ENCODE measurements at places on chromosomes 16 and 17.
A peak's percentile ranks its signal among the peaks of the same experiment; 100 is the strongest.

- DNase-seq, result no peak
Measured at GRCh38 chr17:39915559-39915958, 2.9 kb downstream of the GSDMB start.

DNA sequence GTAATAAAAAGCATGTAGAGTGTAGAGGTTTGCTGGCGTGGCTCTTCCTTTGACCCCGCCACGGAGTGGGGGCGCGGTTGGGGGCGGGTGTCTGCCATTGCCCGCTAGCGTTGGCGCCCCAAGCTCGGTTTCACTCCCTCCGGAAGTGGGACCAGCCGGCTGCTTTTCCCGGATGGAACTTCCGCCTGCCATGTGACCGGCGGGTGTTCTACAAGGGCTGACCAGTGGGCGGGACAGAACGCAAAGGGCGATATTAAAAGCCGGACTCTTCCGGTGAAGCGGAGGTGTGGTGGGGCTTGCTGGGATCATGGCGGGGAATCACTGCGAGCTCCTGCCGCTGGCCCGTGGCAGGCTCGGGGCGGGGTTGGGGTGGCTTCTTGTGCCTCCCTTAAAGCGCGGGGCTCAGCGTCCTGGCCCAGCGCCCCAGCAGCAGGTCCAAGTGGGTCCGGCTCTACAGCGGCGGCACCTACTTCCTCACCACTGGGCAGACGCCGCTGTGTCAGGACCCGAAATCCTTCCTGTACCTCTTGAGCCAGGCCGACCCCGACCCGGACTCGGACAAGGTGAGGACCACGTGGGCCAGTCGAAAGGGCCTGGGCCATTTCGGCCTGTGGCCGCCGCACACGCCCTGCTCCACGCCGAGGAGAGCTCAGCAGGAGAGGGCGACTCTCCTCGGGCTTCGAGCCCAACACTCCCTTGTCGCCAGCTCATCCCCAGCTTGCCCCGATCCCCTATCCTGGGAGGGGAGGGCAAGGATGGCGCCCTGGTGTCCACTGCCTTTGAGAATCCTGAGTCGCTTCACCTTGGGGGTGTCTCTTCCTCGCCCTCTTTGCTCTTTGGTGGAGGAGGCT lies 65.6 kb downstream of the PDPK1 start:
- peak; percentile 89 for DNase-seq

DNA sequence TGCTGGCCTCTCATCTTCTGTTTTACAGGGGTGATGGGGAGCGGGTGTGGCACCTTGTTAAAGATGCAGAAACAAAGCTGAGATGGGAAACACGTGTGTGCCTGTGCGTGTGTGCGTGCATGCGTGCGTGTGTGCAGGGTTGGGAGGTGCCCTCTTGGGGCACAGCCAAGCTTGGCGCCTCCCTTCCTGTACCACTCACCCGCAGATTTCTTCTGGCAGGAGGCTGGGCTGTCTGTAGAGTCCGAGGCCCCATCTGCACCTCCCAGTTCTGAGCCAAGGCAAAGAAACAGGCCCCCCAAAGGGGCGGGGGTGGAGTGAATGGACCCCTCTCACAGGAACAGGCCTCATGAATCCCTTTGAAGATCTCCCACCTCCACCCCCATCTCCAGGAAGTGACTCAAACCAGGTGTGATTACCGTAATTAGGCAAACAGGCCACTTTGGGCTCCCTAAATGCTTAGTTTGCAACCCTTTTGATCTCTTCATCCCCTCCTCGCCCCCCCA lies 20.9 kb downstream of the TNS4 start:
- DNase-seq, result no peak

GRCh38 chr16:67158637-67159600 lies 790 bp downstream of the TRADD start:
- no peak for DNase-seq

DNA sequence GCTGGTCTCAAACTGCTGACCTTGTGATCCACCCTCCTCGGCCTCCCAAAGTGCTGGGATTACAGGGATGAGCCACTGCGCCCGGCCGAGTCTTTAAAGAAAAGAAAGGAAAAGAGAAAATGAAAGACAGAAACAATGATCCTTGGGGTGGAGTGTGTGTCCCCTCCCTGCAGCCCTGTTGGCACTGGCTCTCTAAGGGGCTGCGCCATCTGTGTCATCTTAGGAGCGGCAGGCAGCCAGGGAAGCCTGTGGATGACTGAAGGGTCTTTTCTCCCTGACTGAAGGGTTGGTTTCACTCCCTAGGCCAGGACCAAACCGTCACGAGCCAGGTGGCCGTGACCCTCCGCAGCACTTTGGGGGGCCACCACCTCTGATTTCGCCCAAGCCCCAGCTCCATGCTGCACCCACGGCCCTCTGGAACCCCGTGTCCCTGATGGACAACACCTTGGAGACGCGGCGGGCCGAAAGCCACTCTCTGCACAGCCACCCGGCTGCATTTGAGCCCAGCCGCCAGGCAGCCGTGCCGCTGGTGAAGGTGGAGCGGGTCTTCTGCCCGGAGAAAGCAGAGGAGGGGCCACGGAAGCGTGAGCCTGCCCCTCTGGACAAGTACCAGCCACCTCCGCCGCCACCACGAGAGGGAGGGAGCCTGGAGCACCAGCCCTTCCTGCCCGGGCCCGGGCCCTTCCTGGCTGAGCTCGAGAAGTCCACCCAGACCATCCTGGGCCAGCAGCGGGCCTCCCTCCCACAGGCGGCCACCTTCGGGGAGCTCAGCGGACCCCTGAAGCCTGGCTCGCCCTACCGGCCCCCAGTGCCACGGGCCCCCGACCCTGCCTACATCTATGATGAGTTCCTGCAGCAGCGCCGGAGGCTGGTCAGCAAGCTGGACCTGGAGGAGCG lies 27.7 kb downstream of the GINS2 start:
- no peak for DNase-seq

- DNase-seq, result no peak
Measured at GRCh38 chr17:15503731-15504130, 36.3 kb upstream of the CDRT4 start.

GRCh38 chr16:4610011-4611005 lies 4.4 kb downstream of the UBALD1 start:
- DNase-seq, result no peak

DNA sequence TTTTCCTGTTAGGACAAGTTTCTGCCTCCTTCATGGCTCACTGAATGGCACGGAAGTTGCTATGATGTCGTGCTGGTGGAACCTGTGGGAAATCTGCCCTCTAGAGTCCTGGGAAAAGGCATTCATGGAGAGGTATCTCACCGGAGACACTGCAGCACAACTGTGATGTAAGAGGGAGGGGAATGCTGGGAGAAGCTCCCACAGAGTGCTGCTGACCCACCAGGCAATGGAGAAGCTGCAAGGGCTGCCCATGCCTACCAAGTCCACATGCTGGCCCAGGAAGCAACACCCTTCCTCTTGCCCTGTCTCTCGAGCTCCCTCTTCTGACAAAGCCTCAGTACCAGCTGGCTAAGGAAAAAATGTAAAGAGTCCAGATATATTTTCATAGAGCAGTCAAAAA lies 45.2 kb upstream of the SLC5A11 start:
- no peak for DNase-seq

DNA sequence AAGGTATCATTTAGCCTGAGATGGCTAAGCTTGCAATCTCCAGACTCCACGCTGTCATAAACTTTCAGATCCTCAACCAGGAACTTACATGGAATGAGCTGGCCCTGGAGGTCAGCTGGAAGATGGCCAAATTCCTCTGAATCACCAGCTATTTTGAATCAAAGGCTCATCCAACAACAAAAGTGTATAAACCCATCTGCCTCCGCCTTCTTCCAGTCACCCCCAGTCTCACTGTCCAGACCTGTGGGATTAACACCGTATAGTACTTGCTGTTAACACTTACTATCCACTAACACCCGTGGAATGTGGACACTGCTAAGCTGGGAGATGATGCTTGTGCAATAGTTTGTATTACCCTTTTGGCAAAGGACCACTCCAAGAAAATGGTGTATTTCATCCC lies 1.9 kb upstream of the LCMT1 start:
- peak; percentile 42 for DNase-seq

GRCh38 chr17:75067856-75068255 lies 19.9 kb upstream of the SLC16A5 start:
- no peak for DNase-seq

Data from GOT3 (cell line).